Stimulated activated CD8-positive, alpha-beta memory T cell treated with anti-CD3 and anti-CD28 coated beads, Interleukin-4, amount 100 ng/mL, for 4 hours (primary cell): ENCODE measurements at places on chromosomes 13 and 19.

DNA sequence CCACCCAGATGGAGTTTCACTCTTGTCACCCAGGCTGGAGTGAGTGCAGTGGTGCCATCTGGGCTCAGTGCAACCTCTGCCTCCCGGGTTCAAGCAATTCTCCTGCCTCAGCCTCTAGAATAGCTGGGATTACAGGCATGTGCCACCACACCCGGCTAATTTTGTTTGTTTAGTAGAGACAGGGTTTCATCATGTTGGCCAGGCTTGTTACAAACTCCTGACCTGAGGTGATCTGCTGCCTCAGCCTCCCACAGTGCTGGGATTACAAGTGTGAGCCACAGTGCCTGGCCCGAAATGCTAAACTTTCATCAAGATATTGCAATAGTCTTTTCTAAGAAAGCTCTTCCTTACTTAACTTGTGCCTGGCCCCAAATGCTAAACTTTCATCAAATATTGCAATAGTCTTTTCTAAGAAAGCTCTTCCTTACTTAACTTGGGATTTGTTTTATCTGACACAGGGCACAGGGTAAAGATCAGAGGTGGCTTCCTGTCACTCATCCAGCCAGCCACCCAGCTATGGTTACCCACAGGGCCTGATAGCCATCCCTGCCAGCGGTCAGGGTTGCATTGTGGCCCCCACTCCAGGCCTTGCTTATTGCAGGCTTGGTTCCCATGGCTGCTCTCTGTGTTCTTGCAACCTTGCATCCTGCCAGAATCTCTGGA is 352.3 kb upstream of the TMTC4 start:
- no peak for DNase-seq

- no peak for DNase-seq
Measured at GRCh38 chr19:42313096-42313839, at the start of gene TMEM145. Gene TMEM145, plus strand, starts transcription at chr19:42313309. Its CDS starts 68 bp downstream, at chr19:42313377.

DNA sequence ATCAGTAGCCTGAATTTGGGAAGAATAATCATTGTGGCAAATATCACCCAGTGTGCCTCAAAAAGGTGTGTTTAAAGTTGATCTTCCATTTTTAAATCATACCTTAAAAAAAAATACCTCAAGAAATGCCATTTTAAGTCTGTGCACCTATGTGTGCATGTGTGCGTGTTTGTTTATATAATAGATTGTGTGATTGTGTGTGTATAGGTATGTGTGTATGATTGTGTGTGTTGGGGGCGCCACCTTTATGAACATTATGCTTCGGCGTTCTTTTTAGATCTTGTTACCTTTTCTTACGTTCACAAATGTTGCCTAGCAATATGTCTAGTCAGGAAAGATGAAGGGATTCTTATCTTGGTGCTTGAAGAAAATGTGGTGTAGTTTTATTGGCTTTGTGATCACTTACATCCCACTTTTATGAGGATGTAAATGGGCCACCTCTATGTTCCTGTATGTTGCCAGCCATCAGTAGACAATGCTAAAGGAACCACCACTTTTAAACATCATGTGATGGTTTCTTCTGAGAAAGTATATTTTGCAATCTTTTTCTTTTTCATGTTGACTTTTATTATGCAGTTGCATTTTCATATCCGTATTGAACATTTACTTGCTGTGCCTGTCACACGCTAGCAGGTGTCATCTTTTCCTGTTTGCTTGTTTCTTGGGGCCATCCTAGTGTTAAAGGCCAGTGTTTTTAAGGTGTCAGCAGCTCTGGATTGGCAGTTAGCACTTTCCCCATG is 2.2 kb upstream of the IRS2 start:
- no peak for DNase-seq

- DNase-seq: no peak
Measured at GRCh38 chr13:33640832-33641231, 177.1 kb upstream of the RFC3 start.

GRCh38 chr13:67554746-67555452 is 324.8 kb upstream of the PCDH9 start:
- DNase-seq: no peak

GRCh38 chr13:109389892-109390345 is 396.5 kb downstream of the IRS2 start:
- DNase-seq: no peak

GRCh38 chr13:51832471-51833152 is 12.4 kb downstream of the TMEM272 start:
- DNase-seq: peak; percentile 21

DNA sequence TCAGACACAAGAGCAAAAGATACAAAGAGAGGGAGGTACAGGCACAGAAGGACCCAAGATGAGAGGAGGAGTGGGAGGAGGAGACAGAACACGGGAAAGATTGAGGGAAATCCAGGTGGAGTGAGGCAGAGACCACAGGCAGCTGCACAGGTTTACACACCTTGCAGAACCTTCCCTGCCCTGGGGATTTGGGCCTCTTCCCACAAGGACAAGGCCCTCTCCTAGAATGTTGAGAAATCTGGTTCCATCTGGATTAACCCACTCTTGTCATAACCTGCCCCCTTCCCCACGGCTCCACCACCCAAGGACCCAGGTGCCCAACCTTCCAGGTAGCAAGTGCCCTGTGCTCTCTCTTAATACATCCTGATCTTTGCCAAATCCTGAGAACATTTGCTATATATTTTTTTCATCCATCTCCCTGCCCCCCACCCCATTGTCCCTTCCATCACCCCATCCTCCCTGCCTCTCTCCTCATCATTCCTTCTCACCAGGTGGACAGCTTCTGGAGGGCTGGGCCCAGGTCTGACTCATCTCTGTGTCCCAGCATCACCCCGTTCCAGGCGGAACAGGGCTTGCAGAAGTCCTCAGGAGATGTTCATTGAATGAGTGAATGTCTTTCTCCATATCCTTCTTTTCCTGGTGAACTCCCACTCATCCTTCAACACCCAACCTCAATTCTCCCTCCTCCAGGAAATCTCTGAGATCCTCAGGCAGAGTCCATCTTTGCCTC is 8.8 kb upstream of the KLK8 start:
- no peak for DNase-seq

- DNase-seq: no peak
Measured at GRCh38 chr19:50741179-50741933, 18.2 kb downstream of the CLEC11A start.

DNA sequence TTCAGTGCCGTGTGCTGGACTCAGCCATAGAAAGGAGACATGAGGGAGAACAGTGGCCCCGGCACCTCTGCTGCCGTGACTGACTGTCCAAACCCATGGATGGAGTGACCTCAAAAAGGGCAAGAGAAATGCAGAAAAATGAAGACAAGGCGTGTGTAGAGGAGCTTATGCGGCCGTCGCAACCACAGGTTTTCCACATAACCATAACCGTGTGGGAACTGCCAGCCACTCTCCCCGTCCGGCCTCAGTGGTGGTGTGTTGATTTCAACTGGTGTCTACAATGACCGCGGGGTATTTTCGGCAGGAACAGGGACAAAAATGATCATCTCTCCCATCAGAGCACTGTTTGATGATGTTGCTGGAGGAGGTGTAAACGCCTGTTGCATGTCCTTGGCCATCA is 42.9 kb upstream of the F7 start:
- no peak for DNase-seq

- DNase-seq: no peak
Measured at GRCh38 chr13:51601601-51602565, 17.6 kb downstream of the WDFY2 start.

DNA sequence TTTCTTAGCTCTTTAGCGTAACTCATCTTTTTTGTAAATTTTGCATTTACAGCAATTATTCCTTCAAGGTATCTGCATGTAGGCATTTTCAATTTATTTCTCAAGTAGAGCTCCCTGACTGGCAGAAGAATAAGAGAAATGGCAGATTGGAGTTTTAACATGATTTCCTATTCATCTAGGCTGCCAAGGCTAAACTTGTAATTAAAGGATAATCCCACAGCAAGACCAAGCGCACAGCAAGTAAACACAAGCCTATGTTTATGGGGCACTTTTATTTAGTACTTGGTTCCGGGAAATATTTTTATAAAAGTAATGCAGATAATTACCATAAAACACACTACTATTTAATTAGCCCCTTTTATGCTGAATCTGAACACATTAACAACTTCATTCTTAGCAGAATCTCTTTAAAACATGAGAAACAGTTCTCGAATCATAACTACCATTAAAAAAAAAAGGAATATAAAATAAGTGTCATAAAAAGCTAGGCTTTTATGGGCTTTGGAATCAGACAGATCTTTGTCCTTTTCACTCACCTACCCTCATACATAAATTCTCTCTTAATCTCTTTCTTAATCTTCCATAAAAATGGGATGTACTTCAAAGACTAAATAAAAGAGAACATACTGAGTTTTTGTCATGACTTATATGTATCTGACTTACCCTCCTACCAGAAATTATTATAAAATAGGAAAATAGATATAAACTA is 961.6 kb upstream of the MIR17HG start:
- no peak for DNase-seq

DNA sequence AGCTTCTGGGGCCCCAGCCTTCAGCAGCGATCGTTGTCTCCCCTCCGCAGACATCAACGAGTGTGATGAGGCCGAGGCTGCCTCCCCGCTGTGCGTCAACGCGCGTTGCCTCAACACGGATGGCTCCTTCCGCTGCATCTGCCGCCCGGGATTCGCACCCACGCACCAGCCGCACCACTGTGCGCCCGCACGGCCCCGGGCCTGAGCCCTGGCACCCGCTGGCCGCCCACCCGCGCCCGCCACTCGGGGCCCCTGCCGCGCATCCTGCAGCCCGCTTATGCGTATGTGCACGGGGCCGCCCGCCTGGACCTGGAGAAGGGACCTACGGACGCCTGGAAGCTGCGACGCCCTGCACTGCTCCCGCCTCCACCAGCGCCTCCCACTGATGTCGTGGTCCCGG is 28.2 kb downstream of the LTBP4 start:
- no peak for DNase-seq

DNA sequence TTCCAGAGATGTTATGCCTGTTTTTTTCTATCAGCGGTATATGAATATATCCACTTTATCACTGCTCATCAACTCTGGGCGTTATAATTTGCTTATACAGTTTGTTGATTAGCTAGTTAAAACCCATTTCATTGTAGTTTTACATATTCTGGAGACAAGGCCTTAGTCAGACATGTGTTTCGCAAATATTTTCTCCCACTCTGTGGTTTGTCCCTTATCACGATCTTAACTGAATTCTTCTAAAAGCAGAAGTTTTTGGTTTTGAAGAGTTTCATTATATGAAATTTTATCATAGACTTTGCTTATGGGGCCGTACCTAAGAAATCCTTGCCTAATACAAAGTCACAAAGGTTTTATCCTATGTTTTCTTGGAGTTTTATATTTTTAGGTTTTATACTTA is 84.6 kb downstream of the FRY start:
- no peak for DNase-seq

DNA sequence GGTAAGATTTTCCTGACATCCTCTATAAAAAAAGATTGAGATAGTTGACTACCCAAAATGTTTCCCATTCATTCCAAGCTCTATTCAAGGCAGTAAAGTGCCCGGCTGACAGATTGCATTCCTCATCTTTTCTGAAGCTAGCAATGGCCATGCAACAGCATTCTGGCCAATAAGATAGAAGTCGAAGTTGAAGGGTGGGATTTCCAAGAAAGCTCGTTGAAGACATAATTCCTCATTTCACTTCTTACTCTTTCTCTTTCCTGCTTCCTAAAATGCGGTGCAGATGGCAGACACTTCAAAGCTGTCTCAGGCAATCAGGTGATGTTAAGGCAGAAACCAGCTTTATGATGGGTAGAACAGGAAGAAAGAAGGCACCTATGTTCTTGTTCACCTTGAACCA is 13.4 kb upstream of the ALOX5AP start:
- DNase-seq: no peak

DNA sequence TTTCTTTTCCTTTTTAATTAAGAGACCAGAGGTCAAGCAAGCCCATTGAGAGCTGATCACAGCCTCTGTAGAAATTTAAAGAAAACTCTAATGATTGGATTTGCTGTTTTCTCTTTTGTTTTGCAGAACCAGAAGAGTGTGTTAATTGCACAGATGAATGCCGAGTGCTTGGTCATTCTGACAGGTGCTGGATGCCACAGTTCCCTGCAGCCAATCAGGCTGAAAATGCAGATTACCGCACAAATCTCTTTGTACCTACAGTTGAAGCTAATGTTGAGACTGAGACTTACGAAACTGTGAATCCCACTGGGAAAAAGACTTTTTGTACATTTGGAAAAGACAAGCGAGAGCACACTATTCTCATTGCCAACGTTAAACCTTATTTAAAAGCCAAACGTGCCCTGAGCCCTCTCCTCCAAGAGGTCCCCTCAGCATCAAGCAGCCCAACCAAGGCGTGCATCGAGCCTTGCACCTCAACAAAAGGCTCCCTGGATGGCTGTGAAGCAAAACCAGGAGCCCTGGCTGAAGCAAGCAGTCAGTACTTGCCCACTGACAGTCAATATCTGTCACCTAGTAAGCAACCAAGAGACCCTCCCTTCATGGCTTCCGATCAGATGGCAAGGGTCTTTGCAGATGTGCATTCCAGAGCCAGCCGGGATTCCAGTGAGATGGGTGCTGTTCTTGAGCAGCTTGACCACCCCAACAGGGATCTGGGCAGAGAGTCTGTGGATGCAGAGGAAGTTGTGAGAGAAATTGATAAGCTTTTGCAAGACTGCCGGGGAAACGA is 93.1 kb downstream of the PCDH17 start:
- no peak for DNase-seq

DNA sequence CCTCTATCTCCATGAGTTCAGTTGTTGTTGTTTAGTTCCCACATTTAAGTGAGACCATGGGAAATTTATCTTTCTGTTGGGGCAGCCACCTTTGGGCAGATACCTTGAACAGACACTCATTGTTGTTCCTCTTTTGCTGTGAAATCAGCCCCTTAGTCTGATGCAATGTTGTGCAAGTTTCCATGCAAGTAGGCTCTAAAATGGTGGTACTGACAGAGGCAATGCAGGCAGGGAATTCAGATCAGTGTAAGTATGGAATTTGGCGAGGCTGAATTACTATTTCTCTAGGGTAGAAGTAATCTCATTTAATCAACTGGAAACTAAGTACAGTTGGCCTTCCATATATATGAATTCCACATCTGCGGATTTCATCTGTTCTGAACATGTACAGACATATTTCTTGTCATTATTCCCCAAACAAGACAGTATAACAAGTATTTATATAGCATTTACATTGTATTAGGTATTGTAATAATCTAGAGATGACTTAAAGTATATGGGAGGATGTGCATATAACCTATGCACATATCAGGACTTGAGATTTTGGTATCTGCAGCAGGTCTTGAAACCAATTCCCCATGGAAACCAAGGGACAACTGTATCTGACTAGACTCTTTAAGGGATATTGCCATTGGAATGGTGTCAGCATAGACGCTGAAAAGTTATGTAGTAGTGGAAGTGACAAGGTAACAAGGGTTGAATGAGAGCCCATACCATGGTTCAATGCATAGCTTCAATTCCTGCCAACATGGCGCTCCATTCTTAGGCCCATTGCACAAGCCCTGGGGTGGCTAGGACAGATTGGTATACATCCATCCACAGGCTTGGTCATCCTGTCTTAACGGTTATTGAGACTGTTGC is 281.5 kb upstream of the HTR2A start:
- no peak for DNase-seq
